ENCODE measurements at places on chromosomes 4 and X.

DNA sequence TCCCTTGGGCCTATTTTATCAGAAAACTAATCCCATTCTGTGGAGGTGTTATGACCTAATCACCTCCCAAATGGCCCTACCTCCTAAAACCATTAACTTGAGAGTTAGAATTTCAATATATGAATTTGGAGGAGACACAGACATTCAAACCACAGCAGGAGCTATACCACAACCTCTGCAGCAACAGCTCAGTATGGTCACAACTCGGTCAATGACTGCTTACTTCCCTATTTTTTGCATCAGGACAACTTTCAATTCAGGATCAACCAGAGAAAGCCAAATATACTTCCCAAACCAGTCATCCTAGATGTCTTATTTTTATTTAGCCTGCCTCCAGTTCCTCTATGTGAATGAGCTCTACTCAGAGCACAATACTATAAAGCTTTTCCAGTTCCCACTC, 11.3 kb upstream of the SMARCA5 start:
- DNase-seq: no peak

- DNase-seq: no peak
Measured at GRCh38 chrX:110989447-110989846, 106.5 kb upstream of the PAK3 start.

DNA sequence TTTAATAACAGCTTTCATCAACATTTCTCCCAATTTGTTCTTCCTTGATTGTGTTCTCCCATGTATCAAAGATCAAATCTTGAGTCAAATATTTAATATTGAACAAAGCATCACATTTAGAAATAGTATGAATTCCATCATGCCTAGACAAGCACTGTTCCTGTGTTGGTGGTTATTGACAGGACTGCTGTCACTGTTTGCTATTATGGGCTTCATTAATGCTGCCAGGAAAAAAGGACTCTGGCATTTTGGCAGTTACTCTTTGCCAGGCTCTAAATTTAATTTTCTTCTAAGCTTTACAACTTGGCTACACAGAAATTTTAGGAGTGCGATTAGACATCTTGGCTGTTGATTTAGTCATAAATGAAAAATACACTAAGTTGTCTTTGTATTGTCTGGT, 295.9 kb upstream of the NRK start:
- no peak for DNase-seq

GRCh38 chr4:121778991-121779628, 14.1 kb upstream of the SMIM43 start:
- DNase-seq: no peak

DNA sequence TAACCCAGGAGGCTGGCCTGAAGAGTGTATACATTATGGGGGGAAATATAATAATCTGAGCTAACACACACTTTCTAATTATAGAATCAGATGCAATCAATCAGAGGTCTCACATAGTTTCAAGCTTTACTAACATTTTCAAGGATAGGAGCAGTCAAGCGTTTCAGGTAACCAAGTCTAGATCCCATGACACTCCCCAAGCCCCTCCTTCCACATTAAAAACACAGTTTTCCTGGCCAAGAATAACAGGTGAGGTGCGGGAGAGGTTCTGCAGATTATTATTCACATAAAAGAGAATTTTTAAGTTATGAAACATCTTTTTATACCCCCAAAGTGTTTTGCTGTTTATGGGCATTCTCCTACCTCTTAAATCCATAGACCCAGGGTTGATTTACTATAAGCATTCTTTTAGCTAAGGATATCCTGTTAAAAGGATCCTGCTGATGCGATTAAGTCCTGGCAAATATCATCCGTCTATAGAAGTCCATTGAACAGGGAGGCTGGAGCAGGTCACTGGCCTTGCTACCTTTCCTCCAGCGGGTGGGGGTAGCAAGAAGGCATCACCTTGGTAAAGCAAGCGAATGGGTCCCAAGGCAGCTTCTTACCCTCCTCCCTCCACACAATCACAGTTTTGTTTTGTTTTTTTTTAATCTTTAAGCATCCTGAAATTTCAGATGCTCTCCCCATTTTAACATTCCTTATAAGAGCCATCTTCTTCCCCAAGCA, 104.7 kb upstream of the GPM6A start:
- no peak for DNase-seq

DNA sequence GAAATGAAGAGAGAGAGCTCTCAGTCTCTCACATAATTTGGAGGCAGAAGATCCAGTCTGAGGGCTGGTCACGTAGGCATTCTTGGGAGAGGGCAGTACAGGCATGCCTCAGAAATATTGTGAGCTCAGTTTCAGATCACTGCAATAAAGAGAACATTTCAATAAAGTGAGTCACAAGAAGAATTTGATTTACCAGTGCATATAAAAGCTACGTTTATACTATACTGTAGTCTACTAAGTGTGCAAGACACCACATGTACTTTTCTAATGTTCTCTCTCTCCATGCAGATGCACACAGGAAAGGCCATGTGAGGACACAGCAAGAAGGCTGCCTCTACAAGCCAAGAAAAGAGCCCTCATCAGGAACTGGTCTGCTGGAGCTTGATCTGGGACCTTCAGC, 583.5 kb upstream of the FAT1 start:
- no peak for DNase-seq

DNA sequence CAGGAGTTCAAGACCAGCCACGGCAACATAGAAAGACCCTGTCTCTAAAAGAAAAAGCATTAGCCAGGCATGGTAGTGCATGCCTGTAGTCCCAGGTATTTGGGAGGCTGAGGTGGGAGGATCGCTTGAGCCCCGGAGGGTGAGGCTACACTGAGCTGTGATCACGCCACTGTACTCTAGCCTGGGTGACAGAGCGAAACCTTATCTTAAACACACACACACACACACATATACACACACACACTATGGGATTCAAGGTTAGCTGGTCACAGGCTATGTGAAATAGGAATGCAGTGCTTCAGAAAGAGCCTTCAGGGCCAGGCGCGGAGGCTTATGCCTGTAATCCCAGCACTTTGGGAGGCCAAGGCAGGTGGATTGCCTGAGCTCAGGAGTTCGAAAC, 23.5 kb downstream of the NLGN3 start:
- DNase-seq: no peak

- no peak for DNase-seq
Measured at GRCh38 chr4:178165951-178166308, 723.7 kb upstream of the AGA start.

GRCh38 chrX:78105944-78106650, 2.0 kb downstream of the PGK1 start:
- DNase-seq: no peak

- no peak for DNase-seq
Measured at GRCh38 chr4:161929956-161930355, 233.8 kb downstream of the FSTL5 start.

GRCh38 chr4:52780617-52781354, 29.6 kb upstream of the ERVMER34-1 start:
- no peak for DNase-seq

DNA sequence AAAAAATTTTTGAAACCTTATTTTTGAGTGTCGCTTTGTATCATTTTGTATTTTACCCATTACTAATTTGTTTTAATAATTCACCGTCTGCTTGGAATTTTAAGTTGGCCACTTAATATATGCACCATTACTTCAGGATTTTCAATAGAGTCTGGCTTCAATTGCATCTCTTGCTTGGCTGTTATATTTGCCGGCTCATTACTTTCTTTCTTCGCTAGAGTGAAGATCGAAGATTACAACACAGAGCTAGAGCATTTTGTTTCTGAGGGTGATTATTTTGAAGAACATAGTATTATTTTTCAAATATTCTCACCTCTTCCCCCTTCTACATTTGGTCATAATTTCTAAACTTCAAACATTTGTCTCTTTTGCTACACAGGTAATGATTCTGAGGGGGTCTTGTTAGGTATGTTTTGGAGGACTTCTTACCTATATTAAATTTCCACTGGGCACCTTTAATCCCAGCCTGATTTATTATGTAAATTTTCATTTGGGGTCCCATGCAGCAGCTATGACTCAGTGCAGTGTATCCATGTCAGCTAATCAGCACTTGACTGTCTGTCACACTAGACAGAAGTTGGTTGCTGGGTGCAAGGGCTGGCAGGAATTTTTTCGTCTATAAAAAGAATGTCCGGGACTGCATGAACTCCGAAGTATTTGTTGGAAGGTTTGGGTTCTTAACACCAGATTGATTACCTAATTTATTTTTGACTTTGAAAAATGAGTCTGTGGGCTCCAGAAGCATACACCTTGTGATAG, 18.6 kb downstream of the TBC1D1 start:
- DNase-seq: no peak

DNA sequence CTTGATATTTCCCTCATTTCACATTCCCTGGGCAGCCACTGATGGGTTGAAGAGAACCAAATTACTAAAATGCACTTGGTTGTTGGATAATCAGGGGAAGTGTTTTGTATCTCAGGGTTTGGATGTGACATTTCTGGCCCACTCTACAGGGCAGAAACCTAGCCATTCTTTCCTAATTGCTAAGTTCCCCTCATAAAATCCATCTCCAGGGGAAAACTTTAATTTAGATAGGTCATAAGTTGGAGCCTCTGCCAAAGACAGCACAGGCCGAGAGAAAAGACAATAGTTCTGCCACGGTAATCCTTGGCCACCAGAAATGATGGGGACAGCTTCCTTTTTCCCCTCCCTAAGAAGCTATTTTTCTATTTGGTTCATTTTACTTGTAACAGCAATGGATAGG, 192.7 kb upstream of the C1QTNF7 start:
- DNase-seq: no peak

- DNase-seq: no peak
Measured at GRCh38 chr4:129420637-129421036, 324.7 kb downstream of the C4orf33 start.

GRCh38 chrX:129823115-129823514, 20.6 kb downstream of the ZDHHC9 start:
- no peak for DNase-seq

DNA sequence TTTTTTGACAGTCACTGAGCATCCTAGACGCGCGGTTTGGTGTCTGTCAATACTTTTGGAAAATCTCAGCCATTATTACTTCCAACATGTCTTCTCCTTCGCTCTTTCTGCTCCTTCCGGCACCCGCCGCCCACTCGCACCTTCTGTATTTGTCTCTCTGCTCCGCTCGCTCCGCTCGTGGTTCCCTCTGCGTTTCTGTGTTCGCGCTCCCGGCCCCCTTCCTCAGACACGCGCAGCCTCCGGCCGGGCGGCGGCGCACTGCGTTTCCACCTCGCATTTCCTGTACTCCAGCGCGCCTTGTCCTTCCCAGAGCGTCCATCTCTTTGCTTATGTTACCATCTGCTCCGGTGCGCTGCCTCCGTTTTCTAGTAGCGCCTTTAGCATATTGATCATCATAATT, 21.1 kb downstream of the PDE6B start:
- DNase-seq: no peak

- DNase-seq: no peak
Measured at GRCh38 chr4:77163641-77164040, 6.6 kb downstream of the CCNG2 start.

DNA sequence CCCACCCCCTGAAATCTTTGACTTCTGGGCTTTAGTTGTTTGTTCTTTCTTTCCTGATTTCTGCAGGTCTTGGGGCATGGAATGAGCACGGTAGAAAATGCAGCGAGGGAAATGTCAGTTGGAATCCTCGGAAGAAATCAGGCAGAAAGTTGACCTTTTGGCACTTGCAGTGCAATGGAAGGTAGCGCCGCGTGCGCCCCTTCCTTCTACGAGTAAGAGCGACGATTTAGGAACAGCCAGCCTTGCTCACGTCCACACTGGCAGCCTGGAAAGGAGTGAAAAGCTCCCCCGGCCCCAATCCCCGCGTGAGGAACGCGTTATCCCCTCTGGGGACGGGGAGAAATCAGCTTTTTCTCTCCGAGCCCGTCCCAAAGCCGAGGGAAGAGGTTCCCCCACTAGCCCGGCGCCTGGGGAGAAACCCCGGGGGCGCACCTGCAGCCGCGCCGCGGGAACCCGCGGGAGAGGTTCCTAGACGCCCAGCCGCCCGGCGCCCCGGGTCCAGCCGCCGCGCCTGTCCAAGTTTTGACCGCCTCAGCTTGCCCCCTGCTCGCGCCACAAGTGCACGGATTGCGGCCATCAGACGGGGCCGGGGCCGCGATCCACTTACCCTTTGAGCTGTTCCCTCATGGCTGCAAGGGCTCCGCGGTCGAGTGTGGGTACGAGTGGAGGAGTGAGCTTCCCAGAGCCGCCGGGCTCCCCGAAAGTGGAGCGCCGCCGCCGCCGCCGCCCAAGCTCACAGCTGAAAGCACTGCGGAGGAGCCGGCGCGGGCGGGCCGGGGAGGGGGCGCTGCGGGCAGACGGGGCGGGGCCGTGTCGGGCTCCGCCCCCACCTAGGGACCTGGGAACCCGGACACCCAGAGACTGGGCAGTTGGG, 194.6 kb upstream of the FTHL17 start:
- no peak for DNase-seq

DNA sequence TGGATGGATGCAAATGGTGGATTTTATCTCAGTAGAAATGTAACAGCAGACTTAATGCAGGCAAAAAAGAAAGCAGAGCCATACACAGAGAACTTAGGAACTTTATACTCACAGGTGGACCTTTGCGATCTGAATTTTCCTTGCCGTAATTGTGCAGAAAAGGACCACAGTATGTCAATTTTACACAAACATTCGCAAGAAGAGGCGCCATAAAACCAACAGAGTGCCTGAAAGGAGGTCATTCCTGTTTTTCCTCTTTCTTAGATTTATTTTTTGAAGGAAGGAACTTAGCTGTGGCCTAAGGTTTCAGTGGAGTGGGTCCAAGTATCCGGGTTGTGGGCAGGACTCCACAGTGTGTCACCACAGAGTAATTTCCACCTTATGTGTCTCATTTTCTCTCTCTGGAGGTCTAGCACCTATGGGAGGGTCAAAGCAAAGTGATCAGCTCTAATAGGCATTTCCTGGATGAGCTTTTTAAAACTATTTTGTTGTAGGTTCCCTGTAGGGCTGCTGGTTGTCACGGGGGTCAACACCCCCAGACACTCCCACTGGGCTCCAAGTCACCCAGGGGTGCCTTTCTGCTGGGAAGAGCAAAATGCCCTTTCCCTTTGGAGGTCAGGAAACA, 24.7 kb upstream of the PBDC1 start:
- DNase-seq: no peak

GRCh38 chrX:1835056-1835455, 220.2 kb downstream of the ASMT start:
- no peak for DNase-seq

- no peak for DNase-seq
Measured at GRCh38 chr4:143559757-143560147, 46.2 kb downstream of the SMARCA5 start.

DNA sequence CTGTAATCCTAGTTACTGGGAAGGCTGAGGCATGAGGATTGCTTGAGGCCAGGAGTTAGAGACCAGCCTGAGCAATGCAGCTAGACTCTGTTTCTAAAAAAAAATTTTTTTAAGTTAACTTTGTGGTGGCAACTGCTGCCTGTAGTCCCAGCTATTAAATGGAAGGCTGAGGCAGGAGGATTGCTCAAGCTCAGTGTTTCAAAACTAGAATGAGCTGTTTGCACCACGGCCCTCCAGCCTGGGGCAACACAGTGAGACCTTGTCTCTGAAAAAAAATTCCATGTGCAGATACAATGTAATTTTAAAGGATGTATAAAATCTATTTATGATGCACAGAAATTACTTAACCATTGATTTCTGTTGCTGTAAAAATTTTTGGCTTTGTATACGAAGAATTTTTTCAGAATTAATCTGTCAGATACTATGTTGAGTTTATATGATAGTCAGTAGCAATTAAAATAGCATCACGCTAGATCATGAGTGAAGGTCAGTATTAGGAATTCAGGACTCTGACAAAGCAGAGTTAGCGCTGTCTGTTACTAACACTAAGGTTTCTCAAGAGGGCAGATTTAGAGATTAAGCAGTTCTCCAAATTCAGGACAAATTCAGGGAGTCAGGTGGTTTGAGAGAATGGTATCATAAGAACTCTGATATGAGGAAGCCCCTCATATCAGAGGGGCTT, 8.3 kb upstream of the AGA start:
- no peak for DNase-seq

- no peak for DNase-seq
Measured at GRCh38 chr4:8194306-8195242, 4.5 kb upstream of the SH3TC1 start.

All from activated CD4-positive, alpha-beta T cell treated with anti-CD3 and anti-CD28 coated beads, Interleukin-2, amount 50 U/mL, for 24 hours (primary cell).